ENCODE measurements at places on chromosomes 7 and 10. TPM values are rescaled to one million over a fixed set of nuclear protein-coding genes. Genes with fewer than 3 reads are reported as not detected.

DNA sequence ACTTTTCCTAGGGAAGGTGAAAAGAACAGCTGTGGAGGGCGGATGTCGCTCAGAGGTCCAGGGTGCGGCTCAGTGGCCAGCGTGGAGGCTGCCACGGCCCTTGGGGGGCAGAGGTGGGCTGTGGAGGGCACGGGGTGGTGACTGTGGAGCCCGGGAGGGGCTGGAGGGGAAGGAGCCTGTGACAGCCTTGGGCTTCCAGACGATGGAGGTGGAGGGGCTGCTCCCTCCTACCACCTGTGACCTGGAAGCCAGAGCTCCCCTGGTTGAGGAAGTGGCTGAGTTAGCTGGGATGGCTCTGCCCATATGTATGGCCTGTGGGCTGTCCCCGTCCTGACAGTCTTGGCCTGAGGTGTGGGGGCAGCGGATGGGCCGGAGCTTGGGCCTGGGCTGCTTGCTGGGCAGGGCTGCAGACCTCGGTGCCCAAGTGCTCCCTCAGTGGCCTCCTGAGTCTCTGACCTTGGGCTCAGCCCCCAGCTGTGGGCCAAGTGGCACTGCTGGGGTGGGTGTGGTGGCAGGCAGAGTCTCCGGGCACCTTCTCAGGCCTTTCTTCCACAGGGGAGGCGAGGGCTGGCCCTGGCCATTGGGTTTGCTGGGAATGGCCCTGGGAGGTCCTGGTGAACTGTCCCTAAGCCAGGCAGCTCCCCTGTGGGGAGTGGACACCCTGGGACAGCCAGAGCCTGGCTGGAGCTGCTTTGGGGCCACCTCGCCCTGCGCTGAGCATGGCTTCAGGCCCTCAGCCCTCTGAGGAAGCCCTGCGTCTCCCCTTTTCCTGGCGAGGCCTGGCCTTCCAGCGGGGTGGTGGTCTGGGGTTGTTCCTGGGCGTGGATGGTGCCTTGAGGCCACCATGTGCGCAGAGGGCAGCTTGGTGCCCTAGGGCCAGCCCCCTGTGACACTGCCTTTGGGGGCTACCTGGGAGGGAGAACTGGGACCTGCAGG is 3.9 kb downstream of the BRI3 start:
- no peak for DNase-seq

DNA sequence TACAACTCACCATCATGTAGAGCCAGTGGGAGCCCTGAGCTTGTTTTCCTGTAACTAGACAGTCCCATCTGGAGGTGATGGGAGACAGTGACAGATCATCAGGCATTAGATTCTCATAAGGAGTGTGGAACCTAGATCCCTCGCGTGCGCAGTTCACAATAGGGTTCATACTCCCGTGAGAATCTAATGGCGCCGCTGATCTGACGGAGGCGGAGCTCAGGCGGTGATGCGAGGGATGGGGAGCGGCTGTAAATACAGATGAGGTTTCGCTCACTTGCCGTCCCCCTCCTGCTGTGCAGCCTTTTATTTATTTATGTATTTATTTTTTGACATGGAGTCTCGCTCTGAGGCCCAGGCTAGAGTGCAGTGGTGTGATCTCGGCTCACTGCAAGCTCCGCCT is 139.3 kb downstream of the CAMK1D start:
- DNase-seq, result no peak

GIMAP7 gene
- total RNA-seq, result 23.9 TPM

- DNase-seq, result no peak
Measured at GRCh38 chr7:96388166-96388565, 66.3 kb upstream of the SLC25A13 start.

TAS2R41 gene
- not detected for total RNA-seq

DNA sequence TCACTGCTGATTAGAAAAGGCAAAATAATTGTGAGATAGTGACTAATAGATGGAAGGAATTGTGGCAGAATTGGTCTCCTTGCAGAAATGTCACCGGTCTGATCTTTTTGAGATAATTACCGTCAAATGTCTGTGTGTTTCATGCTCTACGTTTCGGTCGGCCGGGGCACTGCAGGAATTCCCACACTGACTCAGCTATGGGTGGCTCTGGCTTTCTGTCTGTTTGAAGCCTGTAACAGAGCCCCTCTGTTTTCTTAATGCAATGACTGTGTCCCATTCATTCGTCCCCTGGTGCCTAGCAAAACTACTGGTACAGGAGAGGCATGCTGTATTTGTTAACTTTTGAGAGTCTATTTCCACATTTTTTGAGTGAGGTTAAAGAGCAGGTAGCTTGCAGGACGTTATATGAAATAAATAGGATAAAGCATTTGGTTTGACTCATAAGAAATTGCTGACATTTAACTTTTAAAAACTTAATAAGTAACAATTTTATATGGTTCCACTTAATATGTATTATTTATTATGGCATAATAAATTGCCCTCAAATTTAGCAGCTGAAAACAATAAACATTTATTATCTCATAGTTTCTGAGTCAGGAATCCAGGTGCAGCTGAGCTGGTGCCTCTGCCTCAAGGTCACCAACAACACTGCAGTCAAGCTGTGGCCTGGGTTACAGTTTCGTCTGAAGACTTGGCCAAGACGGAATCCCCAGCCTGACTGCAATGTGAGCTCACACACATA is 53.3 kb upstream of the CTBP2 start:
- no peak for DNase-seq

NPFFR1 gene
- total RNA-seq, result not detected

GRCh38 chr7:131390275-131390674 is 62.6 kb downstream of the MKLN1 start:
- DNase-seq, result no peak

DNA sequence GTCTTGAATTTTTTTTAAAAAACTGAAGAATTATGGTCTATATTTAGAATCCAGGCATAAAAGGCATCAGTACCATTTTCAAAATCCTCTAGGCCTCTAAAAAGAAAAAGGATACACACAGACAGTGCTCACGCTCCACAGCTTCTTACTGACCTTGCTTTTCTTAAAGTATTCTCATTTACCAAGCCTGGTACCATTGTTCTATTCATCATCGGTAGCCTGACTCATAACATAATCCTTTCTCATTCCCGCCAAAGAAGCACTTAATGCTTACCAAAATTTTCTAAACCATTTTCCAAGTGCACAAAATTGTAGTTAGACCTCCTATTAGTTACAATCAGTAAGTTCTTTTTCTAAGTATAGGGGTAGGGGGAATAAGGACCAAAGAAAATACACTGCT is 54.6 kb downstream of the ATE1 start:
- no peak for DNase-seq

- DNase-seq, result no peak
Measured at GRCh38 chr10:89224739-89225443, 17.8 kb upstream of the CH25H start.

MOSPD3 gene
- 7.8 TPM for total RNA-seq

GRCh38 chr7:128963327-128963757 is 25.6 kb downstream of the IRF5 start:
- DNase-seq, result no peak

GRCh38 chr7:18290865-18291264 is 204.7 kb upstream of the HDAC9 start:
- no peak for DNase-seq

DNA sequence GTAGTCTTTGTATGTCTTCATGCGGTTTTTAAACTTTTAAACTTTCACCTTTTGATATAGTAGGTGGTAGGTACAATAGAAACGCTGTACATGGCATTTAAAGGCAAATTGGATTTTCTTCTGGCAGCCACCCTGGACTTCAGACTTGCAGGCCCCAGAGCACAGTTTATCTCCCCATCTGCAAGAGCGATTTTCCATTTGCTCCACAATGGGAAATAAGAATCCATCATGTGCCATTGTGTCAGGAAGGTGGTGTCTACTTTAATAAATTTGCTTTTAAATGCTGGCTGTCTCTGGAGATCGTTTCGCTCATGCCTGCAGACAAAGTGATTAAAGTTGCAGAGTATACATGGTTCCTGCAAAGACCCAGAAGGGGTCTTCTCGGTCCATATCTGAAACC is 38.9 kb downstream of the UNC5B start:
- DNase-seq, result no peak

DNA sequence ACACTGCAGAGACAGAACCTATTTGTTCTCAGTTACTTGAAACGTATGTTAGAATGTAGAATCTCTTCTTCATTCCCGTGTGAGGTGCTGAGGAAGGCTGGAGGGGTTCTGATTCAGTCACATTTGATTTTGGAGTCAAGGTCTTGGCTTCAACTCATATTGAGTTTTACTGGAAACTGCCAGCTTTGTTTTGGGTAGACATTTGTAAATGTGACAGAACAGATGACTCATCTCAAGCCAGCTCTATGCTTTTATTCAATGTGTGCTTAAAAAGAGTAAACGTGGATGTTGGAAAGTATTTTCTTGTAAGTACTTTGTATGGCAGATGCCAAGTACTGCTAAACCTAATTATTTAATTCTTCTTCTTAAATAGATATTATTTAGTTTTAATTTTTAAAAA is 780.8 kb upstream of the C7orf33 start:
- no peak for DNase-seq

DNA sequence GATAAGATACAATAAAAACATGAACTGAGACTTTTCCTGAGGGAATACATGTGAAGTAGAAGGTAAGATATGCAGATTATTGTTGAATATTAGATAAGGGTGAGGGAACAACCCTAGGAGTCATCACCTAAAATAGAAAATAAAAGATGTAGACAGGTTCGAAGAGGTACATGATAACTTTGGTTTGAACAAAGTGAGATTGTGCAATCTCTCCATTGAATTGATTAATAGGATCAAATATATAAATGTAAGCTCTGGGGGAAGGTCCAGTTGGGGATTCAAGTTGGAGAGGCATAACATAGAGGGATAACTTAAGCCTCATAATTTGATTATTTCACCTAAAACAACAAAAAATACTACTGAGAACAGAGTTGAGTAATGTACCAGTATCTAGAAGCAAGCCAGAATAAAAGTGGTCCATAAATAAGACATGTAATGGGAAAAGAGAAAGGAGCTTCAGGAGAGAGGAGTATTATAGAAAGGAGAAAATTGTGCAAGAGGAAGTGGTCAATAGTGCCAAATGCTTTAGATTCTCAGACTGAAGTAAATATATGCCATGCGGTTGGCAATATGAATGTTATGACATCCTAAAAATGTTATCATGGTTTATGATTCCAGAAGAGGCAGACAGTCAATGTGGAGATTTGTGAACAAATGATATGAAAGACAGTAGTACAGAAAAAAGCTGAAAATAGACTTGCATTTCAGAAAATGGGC is 282.3 kb upstream of the CHRM2 start:
- DNase-seq, result no peak

DNA sequence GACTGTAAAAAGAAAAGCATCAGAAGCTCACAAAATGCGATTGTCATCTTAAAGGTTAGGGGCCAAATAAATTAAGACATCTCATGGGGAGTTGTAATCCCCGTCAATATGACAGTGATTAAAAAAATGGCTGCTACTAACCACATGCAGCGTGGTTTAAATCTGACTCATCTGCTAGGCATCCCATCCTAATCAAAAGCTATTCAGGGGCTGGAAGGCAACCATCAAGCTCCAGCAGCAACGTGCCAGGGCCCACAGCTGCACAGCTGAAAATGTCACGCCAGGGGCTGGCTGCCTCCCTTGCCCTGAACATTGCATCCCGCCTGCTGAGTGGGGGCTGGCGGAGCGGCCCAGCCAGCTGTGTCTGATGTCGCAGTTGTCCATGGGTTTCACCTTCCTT is 66.3 kb upstream of the FRMD4A start:
- DNase-seq, result no peak

OPN4 gene
- total RNA-seq, result not detected

DNA sequence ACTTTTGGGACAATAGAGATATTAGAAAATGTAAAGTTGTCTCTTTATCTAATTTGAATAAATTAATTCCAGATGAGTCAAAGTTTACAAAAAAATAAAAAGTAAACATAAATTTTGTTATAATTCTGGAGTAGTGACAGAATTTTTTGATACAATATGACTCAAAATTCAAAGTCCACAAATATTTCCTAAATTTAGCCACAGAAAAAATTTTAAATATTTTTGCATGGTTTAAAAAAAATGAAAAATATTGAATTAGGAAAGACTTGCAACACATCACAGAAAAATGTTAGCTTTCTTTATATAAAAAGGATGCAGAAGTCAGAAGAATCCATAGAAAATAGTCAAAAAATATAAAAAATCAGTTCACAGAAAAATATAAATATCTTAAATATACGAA is 117.7 kb downstream of the ARHGAP21 start:
- no peak for DNase-seq

GRCh38 chr7:2880874-2881533 is 36.9 kb upstream of the GNA12 start:
- no peak for DNase-seq

DNA sequence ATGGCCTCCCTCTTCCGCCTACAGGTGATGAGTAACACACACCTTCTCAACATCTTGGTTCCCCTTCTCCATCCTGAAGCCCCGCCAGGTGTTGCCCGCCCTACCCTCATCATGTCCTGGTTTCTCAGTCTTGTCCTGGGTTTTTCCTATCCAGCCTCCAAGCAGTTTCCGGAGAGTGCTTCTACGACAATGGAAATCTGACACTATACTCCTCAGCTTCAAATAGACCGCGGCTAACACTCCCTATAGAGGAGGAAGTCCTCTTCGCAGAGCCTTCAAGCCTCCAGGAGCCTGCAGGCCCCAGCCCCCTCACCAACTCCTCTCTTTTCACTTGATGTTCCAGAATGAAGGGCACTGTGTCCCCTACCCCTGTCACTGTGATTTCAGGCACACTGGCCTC is 147.4 kb downstream of the PRPF18 start:
- DNase-seq, result no peak

GRCh38 chr7:150369748-150370501 is 1.3 kb downstream of the REPIN1 start:
- DNase-seq, result no peak

GRCh38 chr7:30986331-30986730 is 22.6 kb downstream of the GHRHR start:
- DNase-seq, result no peak

C7orf33 gene
- total RNA-seq, result not detected

GRCh38 chr10:81843042-81843441 is 32.0 kb upstream of the NRG3 start:
- no peak for DNase-seq

GRCh38 chr10:78283069-78283682 is 249.5 kb downstream of the RPS24 start:
- no peak for DNase-seq

DNA sequence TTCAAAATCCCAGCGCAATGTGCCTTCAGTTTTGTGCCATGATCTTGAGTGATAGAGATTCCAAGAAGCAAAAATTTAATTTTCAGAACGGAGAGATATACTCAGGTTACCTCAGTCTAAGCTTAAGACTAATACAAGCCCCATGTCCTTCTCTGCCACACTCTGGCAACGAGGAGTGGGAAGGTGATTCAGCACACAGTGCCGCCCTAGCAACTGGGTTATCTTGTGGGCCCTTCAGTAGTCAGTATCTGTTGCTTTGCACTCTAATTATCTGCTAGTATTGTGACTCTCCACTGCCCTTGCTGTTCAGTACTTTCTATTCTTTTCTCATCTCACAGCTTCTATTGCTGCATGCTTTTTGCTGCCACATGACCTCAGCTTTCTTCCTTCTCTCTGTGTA is 39.2 kb upstream of the MKLN1 start:
- no peak for DNase-seq

ITPRIP gene
- total RNA-seq, result 18.1 TPM

PNLIPRP3 gene
- total RNA-seq, result not detected

- DNase-seq, result no peak
Measured at GRCh38 chr7:35804231-35804970, 3.5 kb downstream of the SEPTIN7 start.

All from activated T-cell treated with anti-CD3 and anti-CD28 coated beads, Interleukin-2, amount 50 U/mL, for 4 hours (primary cell).